ENCODE measurements at places on chromosomes 7 and 10.
A peak's percentile ranks its signal among the peaks of the same experiment; 100 is the strongest.

- peak; percentile 13 for DNase-seq
Measured at GRCh38 chr7:7944619-7945282, 23.8 kb upstream of the GLCCI1 start.

DNA sequence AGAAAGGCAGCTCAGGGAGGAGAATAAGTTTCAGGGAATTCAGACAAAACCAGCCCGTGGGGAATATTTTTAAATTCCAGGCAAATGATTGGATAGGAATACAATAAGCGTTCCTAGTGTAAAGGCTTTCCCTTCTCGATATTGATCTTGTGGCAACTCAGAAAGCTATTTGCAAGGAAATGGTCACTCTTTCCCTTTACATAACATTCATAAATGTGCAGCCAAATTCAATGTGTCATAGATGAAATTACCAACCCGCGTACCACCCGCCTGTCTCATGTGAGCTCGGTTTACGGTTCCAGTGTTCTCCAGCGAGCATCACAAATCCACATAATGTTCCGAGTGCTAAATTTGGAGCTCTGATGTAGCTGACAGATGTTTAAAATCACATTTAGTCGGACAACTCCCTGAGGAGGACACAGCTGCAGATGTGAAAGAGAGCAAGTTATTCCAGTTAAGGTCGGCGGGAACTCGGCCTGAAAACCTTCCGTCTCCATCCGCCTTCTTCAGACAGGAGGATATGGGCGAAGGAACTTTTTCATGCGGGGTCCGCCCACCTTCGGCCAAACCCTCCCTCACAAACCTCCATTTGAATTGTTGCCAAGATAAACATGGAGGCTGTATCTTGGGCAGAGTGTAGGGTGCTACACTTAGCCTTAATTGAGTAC, 327.0 kb downstream of the RNLS start:
- DNase-seq, result no peak

DNA sequence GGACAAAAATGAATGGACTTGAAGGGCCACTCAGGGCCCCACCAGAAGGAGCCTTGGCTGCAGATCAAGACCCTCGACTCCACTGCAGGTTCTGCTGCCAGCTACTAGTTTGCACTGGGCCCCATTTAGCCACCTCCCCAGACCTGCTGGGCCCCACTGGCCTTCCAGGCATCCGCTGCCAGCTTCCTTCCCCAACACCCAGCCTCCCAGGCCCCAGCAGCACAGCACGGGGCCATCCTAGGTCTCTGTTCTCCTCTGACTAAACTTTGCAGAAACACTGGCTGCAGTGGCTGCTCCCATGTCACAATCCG, 277.4 kb upstream of the KLF14 start:
- DNase-seq, result no peak

- no peak for DNase-seq
Measured at GRCh38 chr7:35705932-35706461, 11.1 kb upstream of the HERPUD2 start.

DNA sequence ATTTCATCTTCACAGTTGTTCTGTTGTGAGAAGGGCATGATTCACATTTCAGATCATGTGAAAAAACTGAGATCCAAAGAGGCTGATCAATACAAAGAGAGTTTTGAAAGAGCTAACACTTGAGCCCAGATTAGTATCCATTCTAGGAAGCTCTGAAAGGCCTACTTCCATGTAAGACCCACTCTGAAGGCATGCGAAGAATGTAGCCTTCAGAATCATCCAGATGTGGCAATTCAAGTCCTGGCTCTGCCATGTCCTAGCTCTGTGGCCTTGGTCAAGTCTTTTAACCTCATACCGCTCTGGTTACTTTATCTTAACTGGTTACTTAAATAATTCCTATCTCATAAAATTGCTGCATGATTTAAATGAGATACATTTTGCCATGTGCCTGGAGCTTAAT, 111.1 kb downstream of the FZD1 start:
- DNase-seq, result no peak

- no peak for DNase-seq
Measured at GRCh38 chr10:97220355-97220754, 34.6 kb upstream of the SLIT1 start.

DNA sequence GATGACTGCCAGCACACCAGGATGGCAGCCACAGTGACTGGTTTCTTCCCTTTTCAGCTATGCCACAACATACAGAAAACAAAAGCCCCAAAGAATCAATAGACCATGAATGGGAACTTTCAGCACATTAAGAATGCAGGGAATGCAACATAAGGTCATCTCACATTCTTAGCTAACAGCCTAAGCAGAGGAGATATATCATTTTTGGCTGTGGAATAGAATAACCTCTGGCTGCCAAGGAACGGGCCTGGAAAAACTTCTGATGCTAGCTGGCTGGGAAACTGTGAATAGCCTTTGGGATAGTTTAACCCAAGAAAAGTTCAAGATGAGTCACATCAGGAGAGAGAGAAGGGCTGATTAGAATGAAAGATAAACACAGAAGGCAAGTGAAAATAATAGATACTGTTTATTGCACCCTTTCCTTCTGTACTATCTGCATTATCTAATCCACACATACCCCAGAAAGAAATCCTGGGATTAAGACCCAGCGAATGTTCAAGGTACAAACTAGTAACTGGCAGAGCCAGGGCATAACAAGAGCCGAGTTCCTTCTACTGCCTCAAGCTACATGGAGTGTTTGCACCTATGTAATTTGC, 169.2 kb downstream of the SEMA3A start:
- DNase-seq, result no peak

- DNase-seq, result no peak
Measured at GRCh38 chr7:43865277-43865676, 4.0 kb downstream of the MRPS24 start.

DNA sequence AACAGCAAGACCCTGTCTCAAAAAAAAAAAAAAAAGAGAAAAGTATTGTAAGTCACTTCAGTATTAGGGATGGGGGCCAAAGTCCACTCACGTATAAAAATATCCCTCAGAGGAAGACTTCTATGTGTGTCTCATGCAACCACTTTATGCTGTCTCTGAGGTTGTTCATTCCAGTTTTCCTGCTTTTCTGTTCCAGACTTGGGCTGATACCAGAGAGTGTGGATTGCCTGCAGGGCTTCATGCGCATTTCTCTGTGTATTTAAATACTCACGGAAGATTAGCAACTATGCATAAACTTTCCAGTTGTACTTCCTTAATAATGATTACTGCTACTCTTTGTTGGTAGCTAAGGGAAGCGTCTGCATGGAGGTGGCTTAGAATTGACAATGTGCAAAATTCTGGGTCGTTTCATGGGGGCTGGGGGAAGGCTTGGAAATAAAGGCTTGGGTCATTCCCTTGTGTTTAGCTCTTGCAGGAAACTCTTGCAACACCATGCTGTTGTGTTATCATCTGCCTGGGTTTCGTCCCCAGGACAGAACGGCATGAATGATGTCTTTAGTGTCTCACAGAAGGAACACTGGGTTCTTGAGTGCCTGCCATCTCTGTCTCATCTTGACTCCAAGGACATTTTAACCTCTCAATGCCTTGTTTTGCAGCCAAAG, 54.1 kb downstream of the KIAA1217 start:
- no peak for DNase-seq

GRCh38 chr7:16880554-16880953, 1.2 kb downstream of the AGR3 start:
- no peak for DNase-seq

GRCh38 chr10:91745090-91745831, 53.0 kb upstream of the TNKS2 start:
- DNase-seq, result no peak

- DNase-seq, result no peak
Measured at GRCh38 chr10:127245456-127245855, 49.1 kb upstream of the INSYN2A start.

DNA sequence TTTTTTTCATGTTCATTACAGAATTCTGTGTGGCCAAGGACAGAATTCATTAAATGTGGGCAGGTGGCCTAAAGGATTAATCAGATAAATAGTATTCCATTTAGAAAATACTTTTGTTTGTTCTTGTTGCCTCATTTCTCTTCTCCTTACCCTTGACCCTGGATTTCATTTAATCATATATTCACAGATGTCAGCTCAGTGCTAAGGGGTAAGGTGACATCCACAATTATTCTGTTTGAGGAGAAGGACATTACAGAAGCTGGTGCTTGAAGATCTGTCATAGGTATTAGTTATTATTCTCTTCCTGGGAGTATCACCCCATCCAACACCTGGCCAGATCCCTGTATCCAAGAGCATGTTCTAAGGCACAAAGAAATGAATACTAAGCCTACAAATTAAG, 961.1 kb downstream of the XPNPEP1 start:
- DNase-seq, result no peak

- no peak for DNase-seq
Measured at GRCh38 chr10:4569151-4569550, 256.9 kb upstream of the AKR1E2 start.

DNA sequence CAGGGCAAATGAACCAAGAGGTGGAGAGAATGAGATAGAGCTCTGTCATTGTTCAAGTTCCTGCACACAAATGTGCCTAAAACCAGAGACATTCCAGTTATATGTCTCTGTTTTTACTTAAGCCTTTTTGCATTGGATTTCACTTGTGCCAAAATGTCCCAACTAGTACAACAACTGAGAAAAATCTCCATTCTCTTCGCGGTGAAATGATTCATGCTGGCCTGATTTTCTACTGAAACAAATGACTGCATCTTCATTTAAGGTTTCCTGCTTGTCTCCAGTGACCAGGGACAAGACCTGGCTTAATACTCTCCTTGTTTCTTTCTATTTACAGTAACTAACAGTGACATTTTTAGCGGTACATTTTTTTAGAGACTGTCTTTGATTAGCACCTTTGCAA, 714.9 kb downstream of the KCNMA1 start:
- DNase-seq, result no peak

- DNase-seq, result no peak
Measured at GRCh38 chr7:129457101-129457500, 22.9 kb downstream of the STRIP2 start.

GRCh38 chr7:55590517-55591281, 18.4 kb upstream of the VOPP1 start:
- DNase-seq, result no peak

- no peak for DNase-seq
Measured at GRCh38 chr7:115678086-115678982, 352.2 kb downstream of the TFEC start.

DNA sequence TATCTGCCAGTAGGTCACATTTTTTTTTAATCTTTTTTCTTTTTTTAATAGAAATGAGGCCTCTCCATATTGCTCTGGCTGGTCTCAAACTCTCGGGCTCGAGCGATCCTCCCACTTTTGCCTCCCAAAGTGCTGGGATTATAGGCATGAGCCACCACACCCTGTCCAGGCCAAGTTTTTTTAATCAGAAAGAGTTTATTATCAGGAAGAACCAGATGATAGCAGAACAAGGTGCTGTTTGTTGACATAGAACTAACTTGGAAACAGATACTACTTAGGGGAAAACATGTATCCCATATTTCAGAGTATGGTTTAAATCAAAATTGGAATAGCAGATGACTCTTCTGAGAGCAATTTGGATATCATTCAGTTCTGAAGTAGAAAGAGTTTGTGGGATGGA, 118.6 kb downstream of the NRF1 start:
- DNase-seq, result no peak

GRCh38 chr10:52566471-52567246, 205.9 kb downstream of the MBL2 start:
- no peak for DNase-seq

GRCh38 chr10:1243486-1244234, 187.5 kb downstream of the WDR37 start:
- no peak for DNase-seq

- DNase-seq, result no peak
Measured at GRCh38 chr7:131325179-131325840, 2.4 kb upstream of the MKLN1 start.

GRCh38 chr10:95056744-95057363, 12.4 kb downstream of the CYP2C8 start:
- DNase-seq, result no peak

- DNase-seq, result no peak
Measured at GRCh38 chr7:135597181-135597925, 39.6 kb downstream of the NUP205 start.

DNA sequence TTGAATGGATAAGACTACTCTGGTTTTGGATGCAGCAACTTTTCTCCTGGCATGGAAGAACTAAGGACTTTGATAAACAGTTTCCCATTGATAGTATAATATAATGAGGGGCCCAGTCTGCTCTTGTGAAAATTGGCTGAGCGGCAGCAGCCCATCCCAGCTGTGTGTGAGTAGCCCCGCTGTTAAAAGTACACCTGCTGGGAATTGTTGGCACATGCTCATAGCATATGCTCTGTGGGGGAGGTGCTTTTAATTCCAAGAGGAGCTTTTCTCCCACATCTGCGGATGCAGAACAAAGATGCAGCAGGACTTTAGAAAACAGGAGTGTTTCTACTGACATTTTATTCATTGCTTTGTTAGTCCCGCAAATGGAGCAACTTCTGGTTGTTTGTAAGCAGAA, 19.0 kb downstream of the SRI start:
- DNase-seq, result peak; percentile 88

DNA sequence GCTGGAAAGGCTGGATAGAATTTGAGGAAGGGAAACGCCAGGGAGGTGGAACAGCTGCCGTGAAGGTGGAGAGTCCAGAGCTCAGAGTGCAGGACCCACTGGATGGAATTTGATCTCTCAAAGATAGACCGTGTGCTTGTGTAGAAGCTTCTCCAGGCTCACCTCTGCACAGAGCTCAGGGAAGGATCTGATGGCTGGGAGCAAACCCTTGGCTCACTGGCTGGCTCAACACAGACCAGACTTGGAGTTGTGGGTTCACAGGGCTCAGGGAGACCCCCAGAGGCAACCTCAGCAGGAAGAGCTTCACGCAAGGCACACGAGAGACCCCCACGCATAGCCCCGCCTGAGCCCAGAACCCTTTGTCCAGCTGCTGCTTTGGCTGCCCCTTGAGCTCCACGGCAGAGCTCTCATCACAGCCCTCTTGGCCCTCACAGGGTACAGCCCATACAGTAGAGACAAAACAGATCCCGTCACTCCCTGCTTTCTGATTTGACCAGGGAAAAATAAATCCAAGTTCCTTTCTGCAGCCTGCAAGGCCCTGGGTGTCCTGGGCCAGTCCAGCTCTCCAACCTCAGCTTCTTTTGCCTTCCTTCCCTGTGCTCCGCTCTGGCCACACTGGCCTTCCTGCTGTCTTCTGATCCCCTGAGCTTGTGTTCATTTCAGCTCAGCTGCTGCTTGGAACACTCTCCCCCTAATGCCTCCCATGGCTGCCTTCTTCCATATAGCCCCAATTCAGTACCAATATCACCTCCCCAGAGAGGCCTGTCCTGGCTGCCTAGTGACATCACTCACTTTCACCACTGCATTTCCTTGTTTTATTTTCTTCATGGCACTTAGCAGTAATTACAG, 26.3 kb downstream of the GHRHR start:
- DNase-seq, result no peak

GRCh38 chr7:5193880-5194279, 3.8 kb downstream of the WIPI2 start:
- no peak for DNase-seq

GRCh38 chr7:69684369-69685292, 86.4 kb downstream of the AUTS2 start:
- no peak for DNase-seq
